Endothelial cell of umbilical vein (primary cell): ENCODE measurements at places on chromosomes 16 and 17. TPM values are rescaled to one million over a fixed set of nuclear protein-coding genes. Genes with fewer than 3 reads are reported as not detected.

DNA sequence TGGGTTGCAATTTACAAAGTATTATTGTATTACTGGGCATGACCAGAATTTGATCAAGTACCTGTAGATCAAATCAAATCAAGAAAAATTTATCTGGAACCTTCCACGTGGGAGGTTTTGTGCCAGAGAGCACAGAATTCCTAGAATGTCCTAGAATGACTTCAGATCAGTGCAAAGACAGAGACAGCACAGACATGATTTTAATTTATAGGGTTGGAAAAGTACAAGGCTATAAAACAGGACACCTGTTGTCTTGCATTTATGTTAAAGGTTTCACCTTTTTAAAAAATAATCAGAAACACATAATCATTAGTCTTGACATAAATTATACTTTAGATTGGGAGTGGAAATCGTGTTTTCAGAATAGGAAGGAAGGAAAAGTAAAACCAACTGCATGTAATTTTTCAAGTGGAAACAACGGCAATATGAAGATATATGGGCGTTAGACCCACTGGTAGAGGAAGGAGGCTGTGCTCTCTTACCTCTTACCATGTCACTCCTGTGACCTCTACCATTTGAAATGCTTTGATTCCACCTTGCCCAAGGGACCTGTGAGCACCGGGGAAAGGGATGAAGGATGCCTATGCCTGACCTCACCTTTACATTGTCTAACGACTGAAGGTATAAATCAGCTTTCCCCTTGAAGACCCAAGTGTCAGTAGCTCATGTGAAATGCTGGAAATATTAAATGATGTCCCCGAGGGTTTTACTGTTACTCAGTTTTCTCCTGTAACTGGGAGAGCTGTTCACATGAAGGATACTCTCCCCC is 100.4 kb downstream of the SNX11 start:
- DNase-seq: no peak

GRCh38 chr17:16923904-16924695 is 47.8 kb downstream of the TNFRSF13B start:
- no peak for DNase-seq

Gene DYNLRB2
- not detected in 2 replicates for total RNA-seq

DNA sequence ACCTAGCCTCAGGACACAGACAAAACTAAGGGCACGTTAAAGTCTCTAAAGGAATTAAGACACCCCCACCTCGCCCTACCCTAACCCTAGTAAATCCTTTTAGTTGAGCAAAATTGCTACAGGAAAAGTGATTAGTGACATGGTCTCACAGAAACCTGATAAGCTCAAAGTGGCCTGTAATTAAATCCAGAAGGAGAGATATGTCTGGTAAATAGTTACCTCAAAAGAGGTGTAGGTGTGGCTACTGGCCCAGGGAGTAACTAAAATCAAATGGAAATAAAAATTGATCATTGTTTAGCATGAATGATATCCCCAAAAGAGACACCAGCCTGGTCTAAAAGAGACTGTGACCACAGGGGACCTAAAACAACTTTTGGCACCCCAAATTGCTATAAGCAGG is 168.3 kb downstream of the SLC39A11 start:
- DNase-seq: no peak
